ENCODE measurements at places on chromosomes 5 and 9. TPM values are rescaled to one million over a fixed set of nuclear protein-coding genes. Genes with fewer than 3 reads are reported as not detected.

Gene KCTD16
- total RNA-seq = 0.18 TPM

Gene LVRN
- 0.35 TPM for total RNA-seq

Gene RGS7BP
- not detected for total RNA-seq

Gene EGFLAM
- total RNA-seq = 4.3 TPM

Data from myometrial cell (primary cell).